Epithelial cell of proximal tubule (primary cell): ENCODE measurements at places on chromosomes 6 and 20.

- peak; percentile 18 for DNase-seq
Observed at GRCh38 chr6:48765352-48765961, 654.5 kb upstream of the PTCHD4 start.

DNA sequence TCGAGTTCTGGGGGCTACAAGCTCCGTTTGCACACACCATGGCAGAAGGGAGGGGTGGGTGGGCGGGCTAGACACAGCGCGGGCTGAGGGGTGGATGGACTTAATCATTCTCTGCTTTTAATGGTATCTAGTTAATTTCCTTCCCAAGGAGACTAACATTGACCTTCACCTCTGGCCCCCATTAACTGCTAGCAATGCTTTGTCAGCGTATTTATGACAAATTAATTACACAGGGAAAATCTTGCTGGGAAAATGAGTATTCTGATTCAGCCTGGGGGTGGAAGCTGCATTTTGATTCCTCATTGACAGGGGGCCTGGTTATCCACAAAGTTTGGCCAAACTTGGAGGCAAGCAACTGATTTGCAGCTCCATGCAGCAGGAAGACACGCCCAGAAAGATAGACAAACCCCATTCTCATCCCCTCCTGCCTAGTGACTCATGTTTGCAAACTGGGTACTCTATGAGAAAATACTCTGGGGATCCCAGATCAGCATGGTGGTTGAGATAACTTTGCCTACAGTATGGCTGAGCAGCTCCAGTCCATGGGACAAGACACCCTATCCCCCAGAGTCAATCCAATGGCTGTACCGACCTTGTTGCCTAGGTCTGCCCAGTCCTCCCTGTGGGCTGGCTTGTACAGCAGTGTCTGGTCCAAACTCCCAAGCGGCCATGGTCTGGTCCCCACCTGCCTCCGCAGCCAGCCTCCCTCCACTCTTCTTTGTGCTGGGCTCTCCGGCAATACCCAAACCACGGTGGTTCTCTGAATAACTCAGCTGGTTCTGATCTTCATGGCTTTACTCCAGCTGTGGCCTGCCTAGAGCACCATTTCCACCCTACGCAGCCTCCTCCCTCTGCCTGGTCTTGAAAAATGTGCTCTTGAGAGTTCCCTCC lies 19.7 kb downstream of the ZBP1 start:
- DNase-seq, result no peak

DNA sequence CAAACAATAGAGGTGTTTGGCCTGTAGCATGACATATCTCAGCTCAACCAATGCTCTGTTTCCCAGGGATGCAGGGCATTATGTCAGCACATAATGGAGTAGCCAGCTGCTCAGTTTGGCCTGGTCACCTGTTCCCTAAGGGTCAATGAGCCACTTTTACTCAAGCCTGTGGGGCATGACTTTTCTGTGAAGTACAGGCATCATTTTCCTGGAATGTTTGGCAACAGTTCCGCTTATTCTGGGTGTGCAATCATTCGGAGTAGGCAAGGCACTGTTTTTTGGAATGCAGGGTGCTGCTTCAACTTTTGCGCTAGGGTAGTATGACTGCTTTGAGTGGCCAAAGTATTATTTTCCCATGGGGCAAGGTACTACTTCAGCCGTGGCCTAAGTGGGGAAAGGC lies 665.4 kb downstream of the EPHA7 start:
- DNase-seq, result no peak

- no peak for DNase-seq
Observed at GRCh38 chr6:51249798-51250197, 431.1 kb downstream of the TFAP2B start.

DNA sequence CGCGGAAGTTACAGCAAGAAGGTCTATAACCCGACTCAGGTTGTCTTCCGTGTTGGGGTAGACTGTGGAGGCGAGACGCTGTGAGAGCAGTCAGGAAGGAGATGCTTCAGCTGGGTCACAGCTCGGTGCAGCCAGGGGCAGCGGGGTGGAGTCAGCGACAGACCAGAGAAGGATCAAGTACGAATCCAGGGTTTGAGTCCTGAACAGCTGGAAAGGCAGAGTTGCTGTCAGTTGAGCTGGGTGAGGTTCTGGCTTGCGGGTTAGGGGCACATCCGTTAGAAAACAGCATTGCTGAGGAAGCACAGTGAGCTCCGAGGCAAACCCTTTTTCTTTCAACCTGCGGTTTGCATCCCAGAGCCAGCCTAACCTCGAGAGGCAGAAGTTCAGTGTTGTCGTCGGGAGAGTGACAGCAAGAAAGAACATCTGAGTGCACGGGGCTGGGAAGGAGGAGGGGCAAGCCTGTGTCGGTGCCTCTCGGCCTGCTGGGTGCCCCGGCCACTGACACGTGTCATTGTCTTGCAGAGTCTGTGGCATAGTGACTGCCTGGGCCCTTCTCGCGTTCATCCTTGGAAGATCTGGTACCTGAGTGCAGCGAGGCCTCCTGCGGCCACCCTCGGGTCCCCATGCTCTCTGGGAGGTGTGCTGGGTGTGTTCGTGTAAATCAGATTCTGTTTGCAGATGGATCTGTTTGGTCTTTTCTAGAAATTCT lies 20.0 kb downstream of the PNLDC1 start:
- DNase-seq, result no peak
